ENCODE measurements at places on chromosomes 4 and X.

GRCh38 chr4:22676063-22676462 is 16.7 kb upstream of the GBA3 start:
- DNase-seq, result no peak

GRCh38 chr4:25953740-25954139 is 39.7 kb downstream of the SMIM20 start:
- DNase-seq, result no peak

- peak; percentile 45 for DNase-seq
These were observed 158.7 kb downstream of the DCHS2 start for GRCh38 chr4:154332681-154333421.

GRCh38 chr4:136939781-136940180 is 592.5 kb downstream of the PCDH18 start:
- no peak for DNase-seq

GRCh38 chr4:3043282-3044020 is 30.9 kb downstream of the HTT-AS start:
- DNase-seq, result no peak

- DNase-seq, result peak; percentile 15
These were observed 783 bp downstream of the RBPJ start for GRCh38 chr4:26321373-26322221.

GRCh38 chrX:153969904-153970356 is 1.7 kb downstream of the HCFC1 start:
- no peak for DNase-seq

- DNase-seq, result no peak
These were observed 38.6 kb upstream of the MSMO1 start for GRCh38 chr4:165288639-165289422.

GRCh38 chrX:73448379-73448778 is 1.5 kb downstream of the CDX4 start:
- DNase-seq, result no peak

DNA sequence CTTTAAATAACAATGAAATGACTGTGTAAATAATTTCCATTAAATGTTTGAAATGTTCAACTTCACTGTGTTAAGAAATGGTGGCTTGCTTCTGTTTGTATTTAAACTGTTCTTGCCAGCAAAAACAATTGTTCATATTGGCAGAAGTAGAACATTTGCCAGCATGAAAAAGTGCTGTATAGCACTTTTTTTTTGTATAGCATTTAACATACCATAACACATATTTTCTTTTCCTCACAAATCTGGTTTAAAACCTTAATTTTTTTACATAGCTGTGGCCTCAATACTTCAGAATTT is 94.1 kb downstream of the COX18 start:
- no peak for DNase-seq

DNA sequence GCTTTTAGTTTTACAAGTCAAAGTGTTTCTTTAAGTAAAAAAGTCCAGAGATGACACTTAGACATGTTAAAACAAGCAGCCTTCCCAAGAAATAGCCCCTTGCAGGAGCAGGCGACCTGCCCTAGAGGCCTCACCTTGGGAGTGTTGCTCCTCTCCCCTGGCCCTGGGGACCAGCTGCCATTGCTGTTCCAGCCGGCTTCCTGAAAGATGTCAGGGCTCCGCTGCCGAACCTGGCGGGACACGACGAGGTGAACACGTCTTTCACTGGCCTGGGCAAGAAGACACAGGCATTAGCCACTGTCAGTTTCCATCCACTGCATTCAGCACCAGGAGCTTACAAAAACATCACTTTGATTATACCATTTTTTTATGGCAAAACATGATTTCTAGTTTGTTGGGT is 104.1 kb downstream of the FIP1L1 start:
- no peak for DNase-seq

GRCh38 chr4:61545902-61546480 is 345.9 kb downstream of the ADGRL3 start:
- DNase-seq, result no peak

DNA sequence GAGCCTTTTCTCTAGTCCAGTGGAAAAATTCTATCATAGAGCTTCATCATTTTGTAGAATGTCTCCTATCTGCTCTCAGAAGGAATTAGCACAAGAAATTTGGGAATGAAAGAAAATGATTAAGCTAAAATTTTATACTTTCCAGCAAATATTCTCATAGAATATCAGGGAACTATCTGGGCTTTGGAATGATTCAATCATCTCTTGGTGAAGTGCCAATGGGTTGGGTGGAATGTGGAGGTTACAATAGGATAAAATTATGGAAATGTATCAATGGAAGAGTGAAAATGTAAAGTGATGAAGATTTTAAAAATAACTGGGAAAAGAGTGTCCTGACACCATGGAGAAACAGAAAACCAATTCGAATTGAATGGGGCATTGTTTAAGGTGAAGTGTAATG is 119.0 kb upstream of the MID1 start:
- DNase-seq, result no peak

- no peak for DNase-seq
These were observed 48.0 kb upstream of the LAS1L start for GRCh38 chrX:65582450-65583082.

- no peak for DNase-seq
These were observed 5.1 kb downstream of the CXCL9 start for GRCh38 chr4:76002176-76002575.

GRCh38 chr4:82893942-82894341 is 3.0 kb upstream of the SEC31A start:
- DNase-seq, result no peak

- no peak for DNase-seq
These were observed 29.3 kb downstream of the MOSPD2 start for GRCh38 chrX:14902537-14902936.

- DNase-seq, result no peak
These were observed 648.8 kb downstream of the IQCM start for GRCh38 chr4:149166876-149167275.

Measured in stimulated activated CD4-positive, alpha-beta T cell treated with anti-CD3 and anti-CD28 coated beads, Interleukin-12 subunit alpha, Interleukin-12 subunit beta, amount 100 ng/mL, for 48 hours (primary cell).